Endodermal cell (in vitro differentiated cells): ENCODE measurements at places on chromosomes 7 and 10. TPM values are rescaled to one million over a fixed set of nuclear protein-coding genes. Genes with fewer than 3 reads are reported as not detected.
A peak's percentile ranks its signal among the peaks of the same experiment; 100 is the strongest.

- H3K27ac ChIP-seq, result no peak overlapping the region
- H3K27me3 ChIP-seq, result no peaks in the 10 kb centered on the region
- H3K36me3 ChIP-seq, result no peaks in the 10 kb centered on the region
- peaks cover 3% of the 10 kb centered on the region for H3K4me1 ChIP-seq
- no peak for DNase-seq
Observed at GRCh38 chr10:105956550-105956949, 1208.0 kb downstream of the SORCS1 start.

GRCh38 chr7:73433924-73434700 lies 534 bp downstream of the FZD9 start:
- peaks cover 4% of the 10 kb centered on the region for H3K27me3 ChIP-seq
- H3K36me3 ChIP-seq, result no peaks in the 10 kb centered on the region
- no peak overlapping the region for H3K27ac ChIP-seq
- peak; percentile 83 for DNase-seq

GRCh38 chr7:34155220-34155908 lies 250.0 kb downstream of the BMPER start:
- no peaks in the 10 kb centered on the region for H3K4me1 ChIP-seq
- DNase-seq, result no peak
- H3K27me3 ChIP-seq, result no peaks in the 10 kb centered on the region
- no peak overlapping the region for H3K27ac ChIP-seq
- H3K4me3 ChIP-seq, result no peak overlapping the region

DNA sequence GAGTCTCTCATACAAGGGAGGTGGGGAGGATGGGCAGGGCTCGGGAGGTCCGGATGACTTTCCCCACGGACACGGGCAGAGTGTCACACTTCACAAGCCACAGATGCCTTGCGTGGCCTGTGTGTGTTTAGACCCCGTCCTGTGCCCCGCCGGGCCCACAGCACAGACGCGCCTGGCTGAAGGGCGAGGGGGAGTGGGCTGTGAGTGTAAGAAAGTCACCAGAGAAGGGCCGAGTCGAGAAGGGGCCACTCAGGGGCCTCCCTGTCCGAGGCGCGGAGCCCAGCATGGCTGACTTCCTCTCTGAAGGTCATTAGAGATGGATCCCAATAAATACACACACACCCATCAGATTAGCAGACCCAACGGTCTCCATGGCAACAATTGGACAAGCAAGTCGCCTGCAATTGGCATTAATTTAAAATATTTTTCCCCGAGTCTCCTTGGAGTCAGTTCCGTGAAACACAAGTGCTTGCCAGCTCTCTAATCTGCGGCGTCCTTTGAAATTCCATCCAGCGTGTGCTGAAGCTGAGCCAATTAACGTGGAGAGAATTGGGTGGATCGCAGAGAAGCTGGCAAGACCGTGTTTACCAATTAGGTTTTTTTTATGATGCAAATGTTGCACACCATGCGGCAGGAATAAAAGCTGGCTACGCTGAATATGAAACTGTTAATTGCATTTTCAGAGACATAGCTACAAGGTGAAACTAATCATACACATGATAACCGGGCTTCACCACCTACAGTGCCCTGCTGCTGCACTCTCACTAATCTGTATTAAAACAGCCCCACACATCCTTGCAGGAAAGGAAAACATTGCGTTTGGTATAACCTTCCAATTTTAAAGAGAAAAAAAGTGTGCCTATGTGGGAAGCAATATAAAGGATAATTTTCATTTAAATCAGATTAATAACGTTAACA lies 571.2 kb downstream of the PTPRN2 start:
- peak; percentile 47 for DNase-seq
- H3K4me1 ChIP-seq, result no peaks in the 10 kb centered on the region
- H3K27me3 ChIP-seq, result no peaks in the 10 kb centered on the region
- no peak overlapping the region for H3K4me3 ChIP-seq
- H3K36me3 ChIP-seq, result no peaks in the 10 kb centered on the region

- no peak overlapping the region for H3K4me3 ChIP-seq
- no peaks in the 10 kb centered on the region for H3K27me3 ChIP-seq
- no peaks in the 10 kb centered on the region for H3K4me1 ChIP-seq
- H3K27ac ChIP-seq, result no peak overlapping the region
- DNase-seq, result no peak
- peaks cover 76% of the 10 kb centered on the region for H3K36me3 ChIP-seq
Observed at GRCh38 chr7:139623518-139623917, 100.0 kb downstream of the CLEC2L start.

Gene JAKMIP3
- 0.95 to 6.4 TPM (median 0.97 TPM) in 3 replicates for total RNA-seq

Gene PON1
- not detected in 3 replicates for total RNA-seq

Gene C7orf57
- total RNA-seq, result 0.96 TPM in 1 of 3 replicates, not detected in the others
